GM18507 (cell line): ENCODE measurements at places on chromosomes 5 and 9.

GRCh38 chr9:89278997-89279739 is 31.8 kb upstream of the CKS2 start:
- DNase-seq: no peak

DNA sequence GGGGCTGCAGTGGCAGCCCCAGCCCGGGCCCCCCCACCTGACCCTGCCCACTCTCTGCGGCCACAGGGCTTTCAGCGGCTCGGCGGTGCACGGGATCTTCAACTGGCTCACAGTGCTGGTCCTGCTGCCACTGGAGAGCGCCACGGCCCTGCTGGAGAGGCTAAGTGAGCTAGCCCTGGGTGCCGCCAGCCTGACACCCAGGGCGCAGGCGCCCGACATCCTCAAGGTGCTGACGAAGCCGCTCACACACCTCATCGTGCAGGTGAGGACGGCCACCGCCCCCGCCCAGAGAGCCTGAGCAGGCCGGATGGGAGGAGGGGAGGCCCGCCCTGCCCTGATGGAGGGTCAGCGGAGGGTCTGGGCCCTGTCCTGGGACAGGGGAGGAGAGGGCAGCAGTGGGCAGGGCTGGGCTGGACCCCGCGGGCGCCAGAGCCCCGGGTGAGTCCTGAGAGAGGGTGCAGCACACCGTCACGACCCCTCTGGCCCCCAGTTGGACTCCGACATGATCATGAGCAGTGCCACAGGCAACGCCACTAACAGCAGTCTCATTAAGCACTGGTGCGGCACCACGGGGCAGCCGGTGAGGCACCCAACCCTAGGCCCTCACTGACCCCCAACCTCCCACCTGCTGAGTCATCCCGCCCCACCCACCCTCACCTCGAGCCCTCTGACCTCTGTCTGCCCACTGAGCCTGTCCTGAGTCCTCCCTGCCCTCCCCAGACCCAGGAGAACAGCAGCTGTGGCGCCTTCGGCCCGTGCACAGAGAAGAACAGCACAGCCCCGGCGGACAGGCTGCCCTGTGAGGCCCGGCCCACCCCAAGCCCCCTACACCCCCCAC is 2.7 kb downstream of the SLC34A3 start:
- DNase-seq: no peak

- no peak for DNase-seq
Measured at GRCh38 chr5:155947394-155948062, 379.4 kb upstream of the SGCD start.

DNA sequence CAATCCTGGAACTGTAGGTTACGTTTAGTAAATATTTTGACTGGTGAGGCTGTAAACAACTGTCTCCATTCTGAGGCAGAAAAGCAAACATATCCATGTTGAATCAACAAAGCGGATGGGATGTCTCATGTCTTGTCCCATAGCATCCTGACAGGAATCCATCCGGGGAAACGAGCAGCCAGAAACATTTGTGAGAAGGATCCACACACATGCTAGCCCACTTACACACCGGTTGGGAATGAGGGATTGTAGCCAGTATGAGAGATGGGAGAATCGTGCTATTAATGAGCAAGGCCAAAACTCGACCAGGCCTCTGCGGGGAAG is 117.5 kb downstream of the FSTL4 start:
- no peak for DNase-seq

DNA sequence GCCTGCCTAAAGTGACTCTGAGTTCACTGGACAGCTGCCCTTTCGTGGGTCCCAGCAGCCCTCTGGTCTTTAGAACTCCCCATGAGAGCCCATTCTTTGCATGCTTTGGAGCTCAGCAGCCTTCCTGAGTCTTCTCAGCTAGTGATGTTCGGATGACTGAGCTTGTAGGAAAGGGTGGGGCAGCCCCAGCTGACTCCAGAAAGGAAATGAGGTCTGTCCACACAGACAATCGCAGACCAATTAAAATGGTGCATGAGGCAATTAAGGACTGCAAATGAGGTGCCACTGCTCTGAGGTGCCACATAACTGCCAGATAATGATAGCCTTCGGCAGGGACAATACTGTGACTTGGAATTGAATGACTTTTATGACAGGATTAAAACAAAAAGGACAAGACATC is 25.4 kb upstream of the TOMM5 start:
- no peak for DNase-seq

GRCh38 chr9:132415181-132415580 is 5.2 kb downstream of the CFAP77 start:
- DNase-seq: no peak

GRCh38 chr5:145793574-145793973 is 41.6 kb downstream of the PRELID2 start:
- no peak for DNase-seq

- no peak for DNase-seq
Measured at GRCh38 chr5:168502563-168503237, 16.4 kb downstream of the RARS1 start.

GRCh38 chr5:38424148-38425060 is 132.0 kb downstream of the LIFR start:
- no peak for DNase-seq

GRCh38 chr5:137734331-137734730 is 1.6 kb downstream of the KLHL3 start:
- DNase-seq: no peak

GRCh38 chr5:5751498-5751897 is 329.0 kb downstream of the ICE1 start:
- DNase-seq: no peak

DNA sequence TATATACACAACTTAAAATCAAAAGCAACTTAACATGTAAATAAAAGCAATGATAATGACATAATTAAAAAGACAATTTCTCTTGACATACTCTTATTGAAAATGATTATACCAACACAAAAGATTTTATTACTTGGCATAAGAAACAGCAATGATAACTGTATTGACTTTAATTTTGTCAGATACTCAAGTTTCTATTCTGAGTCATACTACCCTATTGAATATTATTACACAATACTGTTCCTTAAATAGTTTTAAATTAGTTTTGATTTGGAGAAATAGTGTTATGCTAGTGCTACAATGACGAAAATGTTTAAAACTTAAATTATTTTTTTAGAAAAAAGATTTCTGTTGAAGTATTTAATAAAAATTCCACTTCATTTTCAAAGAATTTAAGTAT is 1319.3 kb upstream of the C9orf72 start:
- DNase-seq: no peak

- no peak for DNase-seq
Measured at GRCh38 chr5:33457126-33457525, 16.4 kb downstream of the TARS1 start.

GRCh38 chr9:34628656-34629490 is at the start of gene ARID3C:
ARID3C (minus strand) TSS chr9:34629066; CDS start chr9:34628014, 1,052 bp downstream.
- no peak for DNase-seq

GRCh38 chr5:113735751-113736150 is 222.3 kb downstream of the YTHDC2 start:
- DNase-seq: no peak

DNA sequence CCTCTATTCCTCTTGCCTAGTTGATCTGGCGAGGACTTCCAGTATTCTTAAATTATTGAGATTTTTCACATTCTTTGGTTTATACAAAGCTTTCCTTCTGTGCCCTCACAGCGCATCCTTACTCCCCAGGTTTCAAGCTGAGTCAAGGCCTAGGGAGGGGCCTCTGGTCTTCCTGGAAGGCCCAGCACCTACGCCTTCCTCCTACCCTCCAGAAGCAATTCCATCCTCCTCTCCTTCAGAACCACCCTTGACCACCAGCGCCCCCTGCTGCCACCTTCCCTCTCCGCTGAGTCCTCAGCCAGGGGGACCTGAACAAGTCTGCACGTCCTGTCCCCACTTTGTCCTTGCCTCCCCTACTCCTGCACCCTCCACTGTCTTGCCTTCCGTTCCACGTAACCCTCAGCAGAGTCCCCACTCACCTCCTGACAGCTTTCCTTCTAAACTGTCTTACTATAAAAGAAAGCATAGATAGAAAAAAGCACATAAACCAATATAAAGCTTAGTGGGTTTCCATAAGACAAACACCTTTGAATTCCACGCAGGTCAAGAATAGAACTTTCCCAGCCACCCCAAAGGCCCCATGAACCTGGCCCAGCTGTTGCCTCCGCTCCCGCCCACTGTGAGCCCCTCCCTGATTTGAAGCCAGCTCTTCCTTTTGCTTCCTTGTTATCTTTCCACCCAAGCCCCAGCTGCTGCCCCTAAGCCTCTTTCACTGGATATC is 63.0 kb upstream of the CTSL start:
- DNase-seq: peak; percentile 49

DNA sequence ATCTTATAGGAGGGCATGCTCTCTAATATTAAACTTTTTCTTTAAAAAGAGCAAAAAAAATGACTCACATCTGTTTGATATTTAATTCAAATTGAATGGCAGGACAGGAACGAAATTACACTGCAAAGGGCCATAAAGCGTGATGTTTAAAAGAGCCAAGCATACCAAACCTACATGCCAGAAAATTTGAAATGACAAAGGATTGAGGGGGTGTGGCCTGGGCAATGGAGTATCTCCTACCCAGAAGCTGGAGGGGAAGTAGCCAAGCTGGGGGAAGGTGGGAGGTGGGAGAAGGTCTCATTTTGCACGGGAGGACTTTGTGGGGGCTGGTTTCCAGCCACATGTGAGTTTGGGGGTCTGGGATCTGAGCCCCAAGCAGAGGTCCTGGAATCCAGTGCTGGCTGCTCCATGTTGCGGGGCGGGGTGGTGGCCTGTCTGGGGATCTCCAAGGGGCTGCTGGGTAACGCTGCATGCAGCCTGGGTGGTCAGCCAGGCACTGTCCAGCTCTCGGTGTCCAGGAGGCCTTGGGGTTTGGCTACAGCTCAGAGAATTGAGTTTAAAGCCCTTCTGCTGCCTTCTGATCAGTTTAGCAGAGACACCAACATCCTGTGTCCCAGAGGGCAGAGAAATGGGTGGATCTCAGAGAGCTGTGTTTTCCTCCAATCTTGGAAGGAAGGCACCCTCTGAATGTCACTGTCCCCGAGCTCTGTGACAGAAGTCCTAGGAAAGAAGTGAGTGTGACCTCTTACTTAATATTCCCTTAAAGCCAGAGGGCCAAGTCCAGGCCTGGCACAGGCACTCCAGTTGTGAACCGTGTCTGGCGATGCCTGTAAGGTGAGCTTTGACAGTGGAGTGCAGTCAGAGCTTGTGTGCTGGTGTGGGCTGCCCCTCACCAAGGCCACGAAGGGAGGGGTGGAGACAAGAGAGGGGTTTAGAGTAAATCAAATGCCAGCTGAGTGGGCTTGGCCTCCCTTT is 7.6 kb downstream of the DCANP1 start:
- DNase-seq: no peak

DNA sequence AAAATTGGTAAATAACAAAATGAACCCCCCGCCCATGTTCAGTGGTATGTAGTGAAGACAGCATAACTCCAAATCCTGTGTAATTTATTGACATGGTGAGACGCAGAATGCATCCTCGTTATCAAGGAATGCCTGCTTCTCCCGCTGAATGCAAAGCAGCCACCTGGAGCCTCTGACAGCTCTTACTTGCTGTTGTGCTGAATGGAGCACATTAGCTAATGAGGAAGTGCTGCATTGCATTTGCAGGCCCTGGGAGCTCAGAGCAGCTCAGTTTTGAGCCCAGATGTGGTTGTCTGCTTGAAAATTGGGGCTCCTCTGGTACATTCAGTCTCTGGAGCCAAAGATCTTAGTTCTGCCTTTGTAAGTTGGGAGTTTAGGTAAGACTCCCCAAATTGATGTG is 28.9 kb downstream of the PLAC8L1 start:
- DNase-seq: no peak

- DNase-seq: no peak
Measured at GRCh38 chr5:79091064-79091463, 20.5 kb upstream of the BHMT start.

GRCh38 chr5:170791325-170791954 is 7.9 kb downstream of the GABRP start:
- DNase-seq: no peak

GRCh38 chr5:128470663-128471062 is 67.4 kb downstream of the FBN2 start:
- DNase-seq: no peak

DNA sequence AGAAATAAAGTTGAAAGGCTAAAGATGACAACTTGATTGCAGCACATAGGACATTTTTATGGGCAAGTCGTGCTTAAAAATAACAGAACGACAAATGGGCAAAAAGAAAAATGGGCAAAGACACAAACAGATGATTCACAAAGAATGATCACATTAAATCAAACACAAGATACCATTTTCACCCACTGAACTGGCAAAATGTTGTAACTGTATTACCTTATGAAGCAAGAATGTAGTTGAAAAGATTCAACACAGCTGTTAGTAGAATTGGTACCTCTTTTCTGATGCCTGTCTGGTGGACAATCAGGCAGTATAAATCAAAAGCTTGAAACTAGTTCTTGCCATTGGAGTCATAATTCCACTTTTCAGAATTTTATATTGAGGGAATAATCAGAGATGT is 81.0 kb upstream of the PALM2AKAP2 start:
- no peak for DNase-seq

- DNase-seq: peak; percentile 68
Measured at GRCh38 chr5:132496631-132497487, 6.3 kb upstream of the IRF1 start.
